ENCODE measurements at places on chromosomes 12 and 14.

- DNase-seq = no peak
Observed at GRCh38 chr14:64347748-64348147, 40.4 kb upstream of the MTHFD1 start.

DNA sequence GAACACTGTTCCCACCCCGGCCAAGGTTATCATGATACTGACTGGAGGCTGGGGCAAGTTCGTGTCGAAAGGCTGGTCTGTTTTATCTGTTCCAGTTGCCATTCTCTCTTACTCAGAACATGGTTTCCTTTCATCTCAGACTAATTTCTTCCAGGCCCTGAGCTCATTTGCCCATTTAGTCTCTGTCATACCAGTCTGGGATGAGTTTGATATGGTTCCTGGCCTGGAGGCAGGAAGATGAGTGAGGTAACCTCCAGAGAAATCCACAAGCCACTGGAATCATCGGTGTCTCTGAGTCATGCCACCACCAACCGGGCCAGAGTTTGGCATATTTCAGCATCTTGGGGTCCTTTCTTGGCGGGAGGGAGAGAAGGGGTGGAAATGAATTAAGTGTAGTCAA, 114.7 kb downstream of the NTF3 start:
- DNase-seq = no peak

DNA sequence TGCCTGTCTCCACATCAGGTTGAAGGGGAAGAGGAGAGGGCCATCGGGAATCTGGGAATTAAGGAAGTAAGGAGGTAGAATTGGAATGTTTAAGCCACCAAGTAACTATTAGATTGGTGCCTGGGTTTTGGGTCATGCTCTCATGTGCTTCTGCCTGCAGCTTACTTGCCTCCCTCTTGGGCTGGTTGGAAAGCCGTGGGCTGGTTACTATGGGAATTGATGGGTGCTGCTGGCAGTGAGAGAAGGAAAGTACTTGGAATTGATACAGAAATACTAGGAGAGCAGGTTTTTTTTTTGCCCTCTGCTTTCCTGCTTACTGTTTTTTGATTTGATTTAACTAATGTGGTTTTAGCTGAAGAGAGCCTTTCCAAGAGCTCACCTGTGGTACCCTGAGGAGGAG, 493.5 kb upstream of the RGS6 start:
- DNase-seq = no peak

- DNase-seq = no peak
Observed at GRCh38 chr12:26460361-26460760, 265.0 kb downstream of the SSPN start.

DNA sequence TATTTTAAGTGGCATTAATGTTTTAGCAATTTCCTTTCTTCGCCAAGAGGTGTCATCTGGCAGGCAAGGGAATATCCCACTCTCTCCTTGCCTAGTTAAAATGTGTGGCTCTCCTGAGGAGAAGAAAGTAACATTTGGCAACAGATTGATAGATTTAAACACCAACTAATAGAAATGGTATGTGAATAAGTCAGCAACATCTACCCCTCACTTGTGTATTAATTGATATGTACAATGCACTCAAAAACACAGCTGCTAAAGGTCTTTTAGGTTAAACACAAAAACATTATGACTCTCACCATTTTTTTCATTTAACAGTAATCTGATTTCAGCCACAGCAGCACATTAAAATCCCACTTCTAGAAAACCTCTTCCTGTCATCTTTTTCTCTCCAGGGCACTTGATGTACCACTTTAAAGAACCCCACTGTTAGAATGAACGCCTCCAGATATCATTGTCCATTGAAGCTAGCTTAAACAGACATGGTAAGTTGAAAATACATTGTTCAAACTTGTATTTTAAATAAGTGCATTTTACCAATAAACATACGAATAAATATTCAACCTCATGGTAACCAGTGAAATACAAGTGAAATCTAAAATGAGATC, 151.7 kb downstream of the RPAP3 start:
- no peak for DNase-seq

- no peak for DNase-seq
Observed at GRCh38 chr12:12273291-12273957, 6.6 kb upstream of the LRP6 start.

DNA sequence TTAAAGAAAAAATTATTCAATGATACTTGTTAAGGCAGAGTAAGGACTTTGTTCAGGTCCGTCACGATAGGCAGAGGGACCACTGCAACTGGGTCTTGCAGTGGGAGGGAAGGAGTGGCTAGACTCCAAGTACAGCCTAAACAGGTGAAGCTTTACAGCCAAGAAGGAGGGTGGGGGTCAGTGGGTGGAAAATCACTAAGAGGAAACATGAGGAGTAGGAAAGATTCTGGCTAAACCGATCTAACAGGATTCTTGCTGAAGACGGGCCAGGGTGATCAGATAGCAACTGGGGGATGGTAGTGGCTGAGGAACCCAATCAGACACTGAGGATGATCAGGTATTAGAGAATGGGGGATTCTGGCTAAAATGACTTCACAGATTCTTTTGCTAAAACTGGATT, 100.2 kb downstream of the TTC7B start:
- no peak for DNase-seq

DNA sequence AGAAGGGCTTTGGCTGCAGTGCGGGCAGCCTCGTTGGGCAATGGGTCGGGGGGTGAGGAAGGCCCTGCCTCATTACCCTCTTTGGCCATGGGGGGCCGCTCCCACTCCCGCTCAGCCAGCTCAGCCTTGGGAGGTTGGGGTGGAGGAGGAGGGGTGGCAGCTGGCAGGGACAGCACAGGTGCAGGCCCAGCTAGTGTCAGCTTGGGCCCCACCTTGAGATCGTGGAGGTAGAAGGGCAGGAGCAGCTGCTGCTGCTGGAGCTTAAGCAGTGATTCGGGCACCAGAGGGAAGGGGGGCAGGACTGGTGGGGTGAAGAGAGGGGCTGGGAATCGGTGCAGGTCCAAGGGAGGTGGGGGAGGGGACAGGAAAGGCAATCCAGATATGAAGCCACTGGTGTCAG, 26.0 kb downstream of the ZFHX2 start:
- DNase-seq = no peak

GRCh38 chr12:25151476-25151875, 43.5 kb downstream of the DNAI7 start:
- no peak for DNase-seq

DNA sequence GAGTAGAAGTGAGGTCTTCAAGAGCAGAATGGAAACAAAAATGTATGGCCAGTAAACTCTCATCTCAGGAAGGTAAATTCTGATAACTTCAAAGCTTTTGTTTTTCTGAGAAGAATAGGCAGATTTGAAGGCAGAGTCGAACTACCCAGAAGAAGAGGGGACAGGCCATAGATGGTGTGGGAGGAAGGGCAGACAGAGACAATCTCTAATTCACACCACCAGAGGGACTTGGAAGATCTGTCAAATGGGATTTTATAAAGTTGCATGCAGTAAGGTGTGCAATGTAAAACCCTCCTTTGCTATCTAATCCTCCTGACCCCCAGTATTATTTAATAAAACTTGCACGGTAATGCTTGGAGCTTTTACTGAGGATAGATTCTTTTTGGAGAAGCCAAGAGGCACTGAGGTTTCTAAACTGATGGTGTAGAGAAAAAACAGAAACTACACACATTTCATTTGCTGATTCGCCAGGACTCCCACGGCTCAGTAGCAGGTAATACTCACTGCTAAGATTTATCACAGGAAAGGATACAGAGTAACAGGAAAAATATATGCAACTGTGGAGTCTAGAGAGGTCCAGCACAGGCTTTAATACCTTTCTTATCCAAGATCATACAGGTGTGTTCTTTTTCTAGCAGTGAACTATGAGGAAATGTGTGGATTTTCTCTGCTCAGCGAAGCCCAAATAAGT, 18.3 kb downstream of the SLC38A2 start:
- DNase-seq = no peak

- no peak for DNase-seq
Observed at GRCh38 chr12:126636821-126637220, 1571.6 kb downstream of the AACS start.

GRCh38 chr14:100305324-100306100, 732 bp downstream of the SLC25A29 start:
- peak; percentile 70 for DNase-seq

- no peak for DNase-seq
Observed at GRCh38 chr14:96754845-96755184, 42.4 kb upstream of the VRK1 start.

GRCh38 chr12:88918161-88918560, 337.9 kb upstream of the KITLG start:
- DNase-seq = no peak
